Lower lobe of right lung (tissue), 2 donors: ENCODE measurements at places on chromosomes 13 and 19.

GRCh38 chr19:35123573-35123972 lies 8.0 kb downstream of the FXYD3 start:
- no peak for DNase-seq
- no peak overlapping the region for H3K4me3 ChIP-seq
- H3K4me1 ChIP-seq: peaks cover 22% of the 10 kb centered on the region
- no peaks in the 10 kb centered on the region for H3K36me3 ChIP-seq

GRCh38 chr13:41407380-41407779 lies 50.0 kb upstream of the RGCC start:
- H3K36me3 ChIP-seq: no peaks in the 10 kb centered on the region
- no peak for DNase-seq
- H3K4me3 ChIP-seq: no peak overlapping the region
- H3K27me3 ChIP-seq: no peaks in the 10 kb centered on the region
- H3K4me1 ChIP-seq: no peaks in the 10 kb centered on the region

- H3K27ac ChIP-seq: no peak overlapping the region
- H3K4me3 ChIP-seq: peak overlapping the region; percentile 48
- DNase-seq: no peak
- H3K4me1 ChIP-seq: peaks cover 6% of the 10 kb centered on the region
- no peaks in the 10 kb centered on the region for H3K36me3 ChIP-seq
Observed at GRCh38 chr19:10009714-10010224, 535 bp downstream of the COL5A3 start.

DNA sequence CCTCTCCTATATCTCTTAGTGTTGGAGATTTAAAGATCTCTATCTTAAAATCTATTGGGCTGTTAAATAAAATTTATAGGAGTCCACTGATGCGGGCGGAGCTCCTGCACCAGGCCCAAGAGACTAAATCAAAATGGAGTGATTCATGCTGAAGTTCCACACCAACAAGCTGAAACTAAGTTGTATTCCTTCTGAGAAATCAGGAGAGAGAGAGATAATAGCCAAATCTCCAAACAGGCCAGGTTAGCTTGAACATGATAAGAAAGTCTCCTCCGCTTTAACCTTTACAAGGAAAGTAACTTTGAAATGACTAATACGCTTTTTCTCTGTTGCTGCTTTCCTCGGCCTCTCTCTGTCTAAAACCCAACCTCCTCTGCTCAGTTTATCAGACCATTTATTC lies 241.9 kb upstream of the NBEA start:
- no peaks in the 10 kb centered on the region for H3K27me3 ChIP-seq
- H3K4me3 ChIP-seq: no peak overlapping the region
- H3K4me1 ChIP-seq: no peaks in the 10 kb centered on the region
- H3K36me3 ChIP-seq: no peaks in the 10 kb centered on the region

GRCh38 chr13:22846551-22846950 lies 334.2 kb upstream of the SGCG start:
- no peak overlapping the region for H3K27ac ChIP-seq
- no peak overlapping the region for H3K4me3 ChIP-seq
- H3K36me3 ChIP-seq: no peaks in the 10 kb centered on the region
- no peaks in the 10 kb centered on the region for H3K4me1 ChIP-seq
- DNase-seq: no peak
